Fibroblast of skin of right quadriceps (primary cell): ENCODE measurements at places on chromosomes 12 and 14.

DNA sequence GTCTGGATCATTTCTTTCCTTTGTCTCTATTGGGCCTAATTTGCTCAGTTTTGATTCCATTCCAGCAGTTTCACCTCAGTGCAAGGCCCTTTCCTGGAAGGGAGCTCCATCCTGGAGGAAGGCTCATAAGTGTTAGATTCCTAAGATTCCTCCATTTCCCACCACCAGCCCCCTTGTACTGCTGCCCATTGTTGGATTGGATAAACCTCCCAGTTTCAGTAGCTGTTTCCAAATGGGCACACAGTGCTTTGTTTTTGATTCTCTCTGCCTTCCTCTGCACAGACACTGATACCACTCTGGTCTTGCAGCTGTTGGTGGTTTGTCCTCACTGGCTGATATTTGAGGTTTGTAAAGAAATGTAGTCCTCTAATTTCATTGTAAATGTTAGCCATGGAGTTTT lies 158.9 kb downstream of the SLC15A5 start:
- peak; percentile 2 for DNase-seq

DNA sequence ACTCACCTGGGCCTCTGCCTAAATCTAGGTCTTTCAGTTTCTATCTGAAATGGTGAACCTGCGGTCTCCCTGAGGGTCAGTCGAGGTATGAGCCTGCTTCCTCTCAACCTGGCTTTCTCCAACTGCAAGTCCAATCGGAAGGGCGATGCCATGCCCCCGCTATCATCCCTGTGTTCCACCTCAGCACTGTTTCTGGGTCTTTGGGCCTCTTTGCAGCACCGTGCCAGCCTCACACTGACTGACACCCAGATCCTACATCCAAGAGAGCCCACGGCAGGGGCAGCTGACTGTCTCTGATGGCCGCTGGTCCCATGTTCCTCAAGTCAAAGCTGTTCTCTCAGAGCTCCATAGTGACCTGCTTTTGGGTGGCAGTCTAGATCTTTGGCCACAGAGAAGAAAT lies 120.7 kb downstream of the PAPOLA start:
- no peak for DNase-seq

- no peak for DNase-seq
Observed at GRCh38 chr12:94435511-94435927, 24.1 kb downstream of the CEP83 start.

DNA sequence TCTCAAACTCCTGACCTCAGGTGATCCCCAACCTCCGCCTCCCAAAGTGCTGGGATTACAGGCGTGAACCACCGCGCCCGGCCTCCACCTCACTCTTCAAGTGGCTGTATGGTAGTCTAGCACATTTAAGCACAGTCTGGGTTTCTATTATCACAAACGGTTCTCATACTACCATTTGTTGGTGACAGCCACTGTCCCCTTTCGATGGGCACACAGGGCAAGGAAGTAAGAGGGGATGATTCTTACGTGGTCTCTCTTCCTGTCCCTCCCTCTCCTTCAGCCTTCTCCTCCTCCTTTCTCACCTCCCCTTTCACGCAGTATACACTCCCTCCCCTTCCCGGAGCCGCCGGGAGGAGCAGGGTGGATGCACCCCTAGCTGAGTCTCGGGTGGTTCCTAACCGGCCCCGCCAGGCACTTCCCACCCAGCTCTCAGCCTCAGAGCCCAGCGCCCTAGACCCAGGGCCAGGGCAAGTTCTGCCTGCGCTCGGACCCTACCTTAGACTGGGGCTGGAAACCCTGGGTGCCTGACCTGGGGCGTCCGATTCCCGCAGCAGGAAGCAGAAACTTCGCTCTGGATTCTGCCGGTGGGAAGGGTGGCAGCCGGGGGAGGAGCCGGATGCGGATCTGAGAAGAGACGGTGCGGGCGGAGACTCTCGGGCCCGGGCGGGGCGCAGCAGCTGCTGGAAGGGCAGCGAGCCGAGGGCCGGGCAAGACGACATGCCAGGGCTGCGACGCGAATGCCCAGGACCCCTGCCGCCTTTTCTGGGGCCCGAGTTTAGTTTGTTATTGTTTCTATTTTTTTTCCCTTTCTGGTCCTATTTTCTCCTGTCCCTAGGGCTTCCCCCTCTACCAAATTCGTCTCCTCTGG lies at the start of gene TEP1:
TSS of gene TEP1 (minus strand) at position 626 of the 868 bp plus-strand sequence. CDS start 5,062 bp downstream, outside the sequence.
- peak; percentile 81 for DNase-seq

- no peak for DNase-seq
Observed at GRCh38 chr12:101761781-101762180, 22.5 kb upstream of the SYCP3 start.

DNA sequence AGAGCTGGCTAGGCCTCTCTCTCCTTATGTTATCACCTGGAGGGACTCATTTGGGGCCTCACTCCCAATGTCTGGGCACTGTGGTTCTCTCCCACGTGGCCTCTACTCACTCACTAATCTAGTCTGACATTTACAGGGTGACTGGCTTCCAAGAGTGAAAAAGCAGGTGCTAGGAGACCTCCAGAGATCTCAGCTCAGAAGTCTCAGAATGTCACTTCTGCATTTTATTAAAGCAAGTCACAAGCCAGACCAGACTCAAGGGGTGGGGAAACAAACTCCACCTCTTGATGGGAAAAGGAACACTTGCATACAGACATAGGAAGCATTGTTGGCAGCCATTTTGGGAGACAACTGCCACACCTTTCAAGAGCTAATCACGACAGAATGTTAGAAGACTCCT lies 175.9 kb downstream of the MON2 start:
- DNase-seq = no peak

- DNase-seq = peak; percentile 75
Observed at GRCh38 chr12:57124261-57124877, 3.9 kb upstream of the LRP1 start.

DNA sequence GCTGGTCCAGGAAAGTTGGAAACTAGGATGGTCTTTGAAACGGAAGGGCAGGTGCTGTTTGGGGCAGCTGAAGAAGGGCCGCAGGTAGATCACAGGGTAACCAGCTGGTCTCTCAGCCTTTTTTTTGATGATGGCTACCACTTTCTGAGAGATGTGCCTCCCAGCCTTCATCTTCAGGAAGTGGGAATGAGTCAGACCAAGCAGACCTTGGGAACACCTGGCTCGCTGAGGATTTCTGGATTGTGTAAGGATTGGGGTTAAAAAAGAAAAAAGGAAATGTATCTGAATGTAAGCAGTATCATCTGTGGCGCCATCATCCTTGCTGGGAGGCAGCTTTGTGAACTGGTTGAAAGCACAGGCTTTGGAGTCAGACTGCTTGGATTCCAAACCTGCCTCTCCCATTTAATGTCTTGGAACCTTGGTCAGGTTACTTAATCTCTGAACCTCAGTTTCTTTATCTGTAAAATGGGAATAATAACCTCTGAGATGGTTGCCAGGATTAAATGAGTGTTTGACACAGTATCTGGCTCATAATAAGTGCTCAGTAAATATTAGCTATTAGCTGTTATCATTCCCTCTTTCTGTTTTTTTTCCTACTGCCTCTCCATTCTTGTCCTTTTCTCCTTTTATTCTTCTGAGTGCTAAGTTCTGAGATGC lies 1.7 kb downstream of the PRPF40B start:
- peak; percentile 46 for DNase-seq

- DNase-seq = peak; percentile 76
Observed at GRCh38 chr12:132506328-132507160, 16.6 kb downstream of the FBRSL1 start.

DNA sequence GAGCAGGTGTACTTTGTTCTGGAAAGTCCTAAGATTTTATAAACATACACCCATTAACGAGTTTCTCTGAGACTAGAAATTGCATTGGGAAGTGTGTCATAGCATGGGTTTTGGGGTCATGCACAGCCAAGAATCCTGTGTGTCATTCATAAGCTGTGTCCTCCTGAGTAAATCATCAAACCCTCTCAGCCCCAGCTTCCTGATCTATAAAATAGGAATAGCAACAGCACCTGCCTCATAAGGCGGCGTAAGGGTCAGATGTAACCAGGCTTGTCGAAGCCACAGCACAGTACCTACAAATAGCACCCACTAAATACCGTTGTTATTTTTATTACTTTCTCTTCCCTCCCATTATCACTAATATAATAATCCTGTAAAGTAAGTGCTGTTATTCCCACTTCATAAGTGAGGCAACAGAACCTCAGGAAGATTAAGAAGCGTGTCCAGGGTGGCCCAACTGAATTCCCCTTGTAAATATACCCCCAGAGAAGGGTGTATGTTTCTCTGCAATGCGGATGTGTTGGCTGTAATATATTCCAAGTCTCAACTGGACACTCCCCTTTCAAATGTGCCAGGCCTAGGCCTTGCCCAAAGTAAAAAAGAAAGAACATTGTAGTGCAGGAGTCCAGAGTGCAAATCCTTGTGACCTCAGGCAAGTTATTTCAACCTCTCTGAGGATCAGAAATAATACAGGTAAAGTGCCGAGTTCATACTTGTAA lies 188.3 kb upstream of the BCL2L14 start:
- no peak for DNase-seq

DNA sequence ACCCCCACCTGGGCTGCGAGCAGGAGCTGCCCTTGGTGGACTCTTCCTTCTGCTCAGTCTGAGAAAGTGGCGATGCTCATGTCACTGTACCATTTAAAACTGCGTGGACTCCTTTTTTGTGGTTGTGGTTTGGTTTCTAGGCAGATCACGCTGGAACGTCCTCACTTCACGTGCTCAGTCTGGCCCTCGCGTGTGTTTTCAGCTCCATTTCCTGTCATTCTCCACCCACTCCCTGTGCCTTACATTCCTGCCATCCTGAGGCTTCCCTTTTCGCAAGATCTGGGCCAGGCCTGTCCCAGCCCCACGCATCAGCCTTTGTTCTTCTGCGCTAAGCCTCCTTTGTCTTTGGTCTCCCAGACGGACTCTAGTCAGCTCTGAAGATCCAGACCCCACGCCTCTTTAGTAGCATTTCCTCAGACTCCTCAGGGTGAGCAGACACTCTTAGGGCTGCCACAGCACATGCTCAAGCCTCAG lies 105.4 kb downstream of the FBXL14 start:
- peak; percentile 74 for DNase-seq

- DNase-seq = peak; percentile 88
Observed at GRCh38 chr14:88129306-88130056, 124.5 kb downstream of the GPR65 start.

- DNase-seq = no peak
Observed at GRCh38 chr12:11347810-11348209, 37.6 kb upstream of the PRB4 start.

GRCh38 chr12:49206389-49206788 lies 17.5 kb upstream of the TUBA1A start:
- no peak for DNase-seq

DNA sequence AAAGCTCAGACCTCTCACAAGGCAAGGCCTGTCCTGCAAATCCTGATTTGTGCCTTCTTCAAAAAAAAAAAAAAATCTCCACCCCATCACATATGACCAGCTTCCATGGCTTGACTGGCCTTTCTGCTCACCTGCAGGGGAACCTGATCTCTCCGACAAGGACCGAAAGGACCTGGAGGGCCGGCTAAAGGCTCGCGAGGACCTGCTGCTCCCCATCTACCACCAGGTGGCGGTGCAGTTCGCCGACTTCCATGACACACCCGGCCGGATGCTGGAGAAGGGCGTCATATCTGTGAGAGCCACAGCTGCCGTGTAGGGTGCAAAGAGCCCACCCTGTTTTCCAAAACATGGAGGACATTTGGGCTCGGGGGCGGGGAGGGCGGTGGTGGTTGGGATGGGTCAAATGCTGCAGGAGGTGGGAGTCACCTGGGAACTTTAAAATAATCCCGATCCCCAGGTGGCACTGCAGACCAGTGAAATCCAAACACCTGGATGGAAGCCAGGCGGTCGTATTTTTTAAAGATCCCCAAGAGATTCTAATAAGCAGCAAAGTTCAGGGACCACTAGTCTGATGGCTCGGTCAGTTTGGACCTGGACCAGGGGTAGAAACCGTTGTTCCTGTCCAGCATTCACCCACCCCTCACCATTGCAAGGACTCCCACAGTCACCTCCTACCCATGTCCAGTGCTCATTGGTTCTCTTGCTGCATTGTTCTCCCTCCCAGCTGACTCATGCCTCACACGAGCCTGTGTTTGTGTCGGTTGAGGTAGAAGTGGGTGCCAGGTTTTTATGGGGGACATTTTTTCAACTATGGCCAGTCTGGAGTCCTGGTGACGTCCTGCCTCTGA lies 44.8 kb downstream of the FOXN4 start:
- DNase-seq = peak; percentile 48

DNA sequence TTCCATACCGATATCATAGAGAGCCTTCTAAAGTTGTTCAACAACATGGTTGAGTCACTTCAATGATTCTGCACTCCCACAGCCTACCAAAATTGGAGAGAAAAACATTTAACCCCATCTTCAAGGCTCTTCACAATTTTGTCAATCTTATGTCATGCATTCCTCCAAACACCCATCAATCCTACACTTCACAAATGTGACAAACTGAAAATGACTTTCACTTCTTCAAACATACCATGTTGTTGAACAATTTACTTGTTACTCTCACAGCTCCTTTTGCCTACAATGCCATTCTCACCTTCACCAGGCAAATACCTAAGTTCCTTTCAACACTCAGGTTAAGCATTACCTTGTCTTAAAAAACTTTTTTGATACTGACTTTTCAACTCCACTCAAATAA lies 88.0 kb downstream of the OSBPL8 start:
- DNase-seq = no peak

- DNase-seq = no peak
Observed at GRCh38 chr12:79200176-79200575, 335.6 kb downstream of the SYT1 start.

DNA sequence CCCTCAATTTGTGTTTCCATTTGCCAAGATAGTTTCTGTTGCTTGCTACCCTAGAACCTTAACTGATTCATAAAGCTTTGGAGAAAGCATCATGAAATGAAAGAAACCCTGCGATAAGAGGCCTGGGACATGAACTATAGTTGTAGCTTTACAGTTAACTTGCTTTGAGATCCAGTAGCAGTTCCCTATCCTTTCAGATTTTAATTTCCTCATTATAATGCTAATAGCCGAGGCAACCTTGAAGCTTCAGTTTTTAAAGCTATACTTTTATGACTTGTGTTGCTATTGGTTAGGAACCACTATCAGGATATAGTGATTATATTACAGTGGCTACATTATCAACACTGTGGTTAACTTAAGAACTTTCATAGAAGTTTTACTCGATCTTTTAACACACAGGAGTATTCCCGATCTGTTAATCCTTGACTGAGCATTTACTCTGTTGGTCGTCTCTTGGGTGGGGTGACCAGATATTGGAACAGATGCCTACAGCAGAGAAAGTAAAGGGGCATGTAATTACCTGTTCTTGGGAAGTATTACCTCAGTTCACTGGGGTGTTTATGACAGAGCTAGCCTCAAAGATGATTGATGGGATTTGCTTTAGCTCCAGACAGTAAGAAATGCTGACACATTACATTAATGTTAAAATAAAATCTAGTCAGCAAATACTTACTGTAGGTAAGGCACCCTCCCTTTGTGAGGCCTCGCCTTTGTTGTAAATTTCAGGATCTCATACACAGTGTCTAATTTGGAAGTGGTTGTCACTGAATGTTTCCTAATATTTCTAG lies 86.2 kb upstream of the CSRP2 start:
- no peak for DNase-seq

- no peak for DNase-seq
Observed at GRCh38 chr12:20410734-20411133, 42.4 kb downstream of the PDE3A start.

- DNase-seq = peak; percentile 96
Observed at GRCh38 chr12:119667577-119668323, at the start of gene PRKAB1. TSS of gene PRKAB1 (plus strand) at chr12:119668133. CDS start at chr12:119668245, 112 bp downstream.
